ENCODE measurements at places on chromosomes 1 and 21.

DNA sequence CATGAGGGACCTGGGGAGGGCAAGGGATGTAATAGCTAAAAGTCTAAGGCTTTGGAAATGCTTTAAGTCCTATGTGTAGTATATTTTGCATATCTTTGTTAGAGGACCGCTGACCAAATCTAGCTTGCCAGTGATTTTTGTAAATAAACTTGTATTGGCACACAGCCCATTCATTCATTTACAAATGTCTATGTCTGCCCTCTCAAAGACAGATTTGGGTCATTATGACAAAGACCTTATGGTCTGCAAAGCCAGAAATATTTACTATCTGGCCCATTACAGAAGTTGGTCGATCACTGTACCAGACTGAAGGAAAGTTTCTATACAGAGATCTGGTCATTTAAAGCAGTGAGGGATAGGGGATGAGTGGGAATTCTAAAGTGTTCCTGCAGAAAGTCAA, 120.1 kb upstream of the RAVER2 start:
- DNase-seq, result no peak

- DNase-seq, result no peak
Observed at GRCh38 chr1:17605582-17606344, 66.3 kb downstream of the ARHGEF10L start.

GRCh38 chr21:44354775-44355771, 1.7 kb downstream of the TRPM2 start:
- no peak for DNase-seq

DNA sequence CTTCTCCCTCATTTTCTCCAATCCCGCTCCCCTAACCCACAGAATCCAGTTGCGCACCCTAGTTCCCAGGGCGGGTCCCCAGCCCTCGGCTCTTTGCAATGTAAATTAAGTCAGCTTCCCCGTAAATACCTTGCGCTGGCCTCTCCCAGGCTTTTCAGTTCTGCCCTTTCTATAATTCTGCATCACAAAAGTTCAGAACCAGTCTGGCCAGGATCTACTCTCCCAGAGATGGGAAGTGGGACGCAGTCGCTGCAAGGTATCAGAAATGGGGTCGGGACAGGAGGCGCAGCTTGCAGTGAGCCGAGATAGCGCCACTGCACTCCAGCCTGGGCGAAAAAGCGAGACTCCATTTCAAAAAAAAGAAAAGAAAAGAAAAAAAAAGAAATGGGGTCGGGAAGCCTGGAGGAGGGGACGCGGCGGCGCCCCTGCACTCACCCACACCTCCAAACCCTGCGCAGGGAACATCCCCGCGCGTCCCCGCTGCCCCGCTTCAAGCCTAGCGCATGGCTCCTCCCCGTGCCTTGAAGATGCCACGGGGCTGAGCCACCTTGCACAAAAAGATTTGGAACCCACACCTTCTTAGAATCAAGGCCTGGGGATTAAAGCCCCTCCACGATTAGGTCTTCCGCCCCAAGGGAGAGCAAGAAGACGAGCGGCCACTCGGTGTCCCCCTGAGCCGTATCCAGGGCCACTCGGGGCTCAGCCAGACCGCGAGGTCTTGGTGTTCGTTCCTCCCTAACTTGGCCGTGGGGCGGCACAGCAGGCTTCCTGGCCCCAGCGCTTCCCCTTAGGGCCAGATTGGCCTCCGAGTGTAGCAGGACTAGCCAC, 27.2 kb upstream of the ITLN2 start:
- no peak for DNase-seq

- DNase-seq, result no peak
Observed at GRCh38 chr1:162992945-162993344, 76.2 kb upstream of the RGS4 start.

- DNase-seq, result no peak
Observed at GRCh38 chr1:15094056-15094455, 59.5 kb upstream of the TMEM51 start.

DNA sequence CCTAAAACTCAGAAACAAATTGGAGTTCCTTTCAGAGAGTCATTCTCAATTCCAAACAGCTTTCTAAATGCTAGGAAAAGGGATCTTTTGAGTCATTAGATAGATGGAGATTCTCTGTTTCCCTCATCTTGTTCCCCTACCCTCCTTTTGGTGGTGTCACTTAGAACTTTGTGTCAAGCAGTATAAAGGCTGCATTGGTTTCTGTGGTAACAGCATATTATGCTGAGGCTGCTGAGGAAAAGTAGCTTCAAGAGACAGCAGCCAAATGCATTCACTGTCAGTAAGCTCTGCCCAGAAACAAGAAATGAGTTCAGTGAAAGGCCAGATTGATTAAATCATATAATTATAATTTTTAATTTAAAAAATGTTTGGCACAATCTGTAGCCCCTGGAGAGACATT, 144.1 kb downstream of the LRRC40 start:
- no peak for DNase-seq

DNA sequence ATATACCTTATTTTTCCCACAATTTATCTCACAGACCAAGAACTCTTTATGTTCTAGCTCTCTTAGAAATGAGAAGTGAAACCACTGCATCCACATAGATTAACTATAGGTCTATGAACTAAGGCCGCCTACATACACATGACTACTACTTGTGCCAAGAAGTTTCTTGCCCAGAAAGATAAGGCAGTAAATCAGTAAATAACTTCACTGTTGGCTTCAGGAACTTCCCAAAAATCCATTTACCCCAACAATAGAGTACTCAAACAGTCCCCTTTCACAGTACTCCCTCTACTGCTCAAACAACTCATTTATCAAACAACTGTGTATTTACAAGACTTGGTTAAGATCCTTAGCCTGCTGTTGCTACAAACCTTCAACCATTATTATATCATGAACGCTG, 96.5 kb downstream of the NME7 start:
- DNase-seq, result no peak

DNA sequence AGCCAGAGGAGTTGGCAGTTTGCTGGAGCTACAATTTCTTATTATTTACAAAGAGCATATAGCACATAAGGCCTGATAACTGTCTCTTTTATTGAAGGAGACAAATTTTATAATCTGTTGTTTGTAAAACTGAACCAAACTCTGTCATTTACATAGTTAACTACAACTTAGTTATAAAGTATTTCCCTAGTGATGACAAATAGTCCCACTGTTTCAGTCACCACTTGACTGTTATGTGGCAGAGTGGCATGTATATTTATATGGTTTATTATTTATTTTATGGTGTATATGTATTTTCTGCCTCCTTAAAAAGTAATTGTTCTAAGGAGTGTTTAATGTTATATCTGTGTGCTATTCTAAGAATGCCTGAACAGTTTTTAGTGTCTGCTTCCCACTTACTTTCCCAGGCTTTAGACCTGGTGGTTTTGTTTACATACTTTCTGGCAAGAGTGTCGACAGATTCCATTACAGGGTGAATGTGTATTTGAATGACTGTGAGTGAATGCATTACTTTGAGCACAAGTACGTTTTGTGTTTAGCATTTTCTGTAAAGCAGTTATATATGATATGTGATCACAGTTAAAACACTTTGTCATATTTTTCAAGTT, 10.0 kb downstream of the TSEN15 start:
- DNase-seq, result no peak

GRCh38 chr1:219629296-219629880, 16.5 kb upstream of the ZC3H11B start:
- no peak for DNase-seq

DNA sequence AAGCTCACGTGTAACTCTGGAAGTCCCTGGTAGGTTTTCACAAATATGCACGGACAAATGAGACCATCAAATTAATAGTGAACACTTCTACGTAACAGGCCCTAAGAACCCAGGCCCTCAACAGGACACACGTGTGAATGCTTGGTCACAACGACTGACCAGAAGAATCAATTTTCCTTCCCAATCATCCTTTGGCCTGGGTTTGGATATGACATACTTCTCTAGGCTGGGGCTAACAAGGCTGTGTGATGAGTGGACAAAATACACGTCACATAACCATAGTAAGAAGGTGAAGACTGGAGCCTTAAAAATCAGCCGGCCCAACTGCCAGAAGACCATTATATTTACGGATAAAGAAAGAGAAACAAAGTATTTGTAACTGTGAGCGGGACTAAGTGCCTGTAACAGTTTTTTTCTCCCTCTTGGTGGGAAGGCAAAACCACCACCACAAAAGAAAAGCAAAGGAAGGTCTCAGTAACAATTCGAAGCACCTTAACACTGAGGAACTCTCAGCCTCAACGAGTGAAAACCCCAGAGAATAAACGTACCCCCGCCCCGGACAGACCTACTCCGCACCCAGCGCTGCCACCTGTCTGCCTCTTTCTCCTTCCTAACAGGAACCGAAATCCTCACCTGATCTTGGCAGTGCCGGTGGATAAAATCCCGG, 450 bp downstream of the SDE2 start:
- no peak for DNase-seq

GRCh38 chr1:219027146-219027673, 146.5 kb upstream of the LYPLAL1 start:
- DNase-seq, result no peak

DNA sequence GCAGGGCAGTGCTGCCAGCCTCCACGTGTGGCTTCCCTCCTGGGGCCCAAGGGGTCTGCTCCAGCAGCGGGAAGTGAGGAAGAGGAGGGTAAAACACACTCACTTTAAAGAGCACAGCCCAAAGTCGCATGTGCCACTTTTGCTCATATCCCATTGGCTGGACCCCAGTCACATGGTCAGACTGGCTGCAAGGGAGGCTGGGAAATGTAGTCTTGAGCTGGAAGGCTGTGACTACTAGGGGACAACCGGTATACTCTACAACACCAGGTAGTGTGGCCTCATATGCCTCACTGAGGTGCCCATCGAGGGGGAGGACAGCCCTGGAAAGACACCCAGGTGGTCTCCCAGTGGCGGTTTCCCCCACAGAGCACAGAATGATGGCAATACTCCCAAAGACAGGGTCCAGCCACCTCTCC, 45.2 kb downstream of the CAMK2N1 start:
- DNase-seq, result peak; percentile 13

- DNase-seq, result no peak
Observed at GRCh38 chr21:37575580-37575979, 209.0 kb downstream of the DYRK1A start.

- no peak for DNase-seq
Observed at GRCh38 chr1:204261746-204262505, 48.1 kb upstream of the GOLT1A start.

- DNase-seq, result no peak
Observed at GRCh38 chr1:116933606-116934515, 24.1 kb downstream of the PTGFRN start.

- DNase-seq, result no peak
Observed at GRCh38 chr1:246086191-246086590, 420.9 kb downstream of the SMYD3 start.

DNA sequence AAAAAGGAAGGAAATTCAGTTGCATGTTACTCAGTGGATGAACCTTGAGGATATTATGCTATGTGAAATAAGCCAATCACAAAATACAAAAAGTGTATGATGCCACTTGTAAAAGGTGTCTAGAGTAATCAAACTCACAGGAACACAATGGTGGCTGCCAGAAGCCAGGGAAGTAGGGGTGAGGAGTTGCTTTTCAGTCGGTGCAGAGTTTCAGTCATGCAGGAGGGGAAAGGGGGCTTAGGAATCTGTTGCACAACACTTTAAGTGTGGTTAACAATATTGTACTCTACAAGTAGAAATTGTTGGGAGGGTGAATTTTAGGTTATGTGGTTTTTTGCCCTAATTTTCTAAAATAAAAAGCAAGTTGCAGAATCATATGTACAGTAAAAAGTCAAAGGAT, 184.2 kb upstream of the RAB4A start:
- no peak for DNase-seq

DNA sequence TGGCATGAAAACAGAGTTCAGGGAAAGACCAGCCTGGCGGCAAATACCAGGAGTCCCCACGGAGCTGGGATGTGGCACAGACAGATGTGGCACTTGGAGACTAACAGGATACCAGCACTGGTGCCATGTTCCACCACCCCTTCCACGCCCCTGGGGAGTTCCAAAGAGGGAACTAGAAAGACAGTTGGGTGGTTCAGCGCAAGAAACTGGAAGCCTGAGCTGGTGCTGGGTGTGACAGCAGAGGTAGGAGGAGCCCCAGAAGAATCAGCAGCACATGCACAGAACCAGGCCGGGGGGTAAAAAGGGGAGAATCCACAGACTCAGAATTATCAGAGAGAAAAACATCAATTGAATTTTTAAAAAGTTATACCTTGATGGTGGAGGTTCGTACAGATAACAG, 22.4 kb downstream of the DDX20 start:
- no peak for DNase-seq

GRCh38 chr1:29688471-29689365, 452.4 kb downstream of the PTPRU start:
- DNase-seq, result no peak

- no peak for DNase-seq
Observed at GRCh38 chr1:55171694-55172093, 43.5 kb downstream of the USP24 start.

- DNase-seq, result no peak
Observed at GRCh38 chr1:150006881-150007421, 3.6 kb downstream of the OTUD7B start.

DNA sequence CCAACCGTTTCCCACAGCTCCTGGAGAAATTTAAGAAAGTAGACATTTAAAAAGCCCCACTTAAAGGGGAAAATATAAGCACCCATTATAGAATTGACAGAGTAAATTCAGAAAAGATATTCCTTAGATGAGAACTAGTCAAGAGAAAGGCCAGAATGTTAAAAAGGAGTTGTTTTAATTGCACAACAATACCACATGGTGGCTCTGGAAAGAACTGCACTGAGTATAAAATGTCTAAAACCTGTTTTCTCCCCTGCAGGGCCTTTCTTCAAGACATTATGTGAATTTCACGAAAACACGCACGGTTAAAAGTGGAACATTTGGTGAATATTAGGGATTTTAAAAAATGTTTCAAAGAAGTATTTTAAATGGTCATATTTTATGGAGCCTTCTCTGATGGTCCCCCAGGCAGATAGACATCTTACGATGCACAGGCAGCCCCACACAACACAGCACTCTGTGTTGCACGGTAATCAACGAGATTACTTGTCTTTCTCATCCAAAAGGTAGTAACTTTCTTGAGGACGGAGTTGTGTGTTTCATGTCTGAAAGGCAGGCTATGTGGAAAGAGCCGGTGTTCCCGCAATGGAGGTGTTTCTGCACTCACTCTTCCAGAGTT, 101.9 kb downstream of the PRRX1 start:
- DNase-seq, result no peak

- no peak for DNase-seq
Observed at GRCh38 chr1:18954270-18955071, 2.0 kb downstream of the IFFO2 start.

DNA sequence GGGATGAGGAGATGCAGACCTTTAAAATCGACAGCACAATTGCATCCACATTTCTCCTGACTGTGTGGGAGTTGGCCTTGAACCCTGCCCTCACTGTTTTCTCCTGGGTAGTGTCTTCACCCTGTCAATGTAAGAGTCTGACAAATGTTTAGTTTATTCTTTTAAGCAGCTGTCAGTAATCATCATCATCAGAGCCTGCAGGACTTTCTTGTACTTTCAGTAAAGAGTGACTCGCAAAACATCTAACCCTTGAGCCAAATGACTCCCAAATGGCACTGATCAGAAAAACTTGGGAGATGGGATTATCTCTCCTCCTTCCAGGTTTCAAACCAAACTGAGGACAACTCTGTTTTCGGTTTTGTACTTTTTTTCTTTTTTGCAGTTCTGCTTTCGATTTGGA, 460.2 kb downstream of the KIF26B start:
- no peak for DNase-seq

GRCh38 chr1:42966688-42967612, 8.3 kb upstream of the SLC2A1 start:
- DNase-seq, result no peak
